ENCODE measurements at places on chromosomes 13 and 19.

- no peak for DNase-seq
These were observed 492.5 kb upstream of the GPC6 start for GRCh38 chr13:92734068-92734467.

GRCh38 chr13:20709782-20710181 lies 6.3 kb downstream of the IL17D start:
- no peak for DNase-seq

GRCh38 chr13:36453516-36453915 lies 21.2 kb downstream of the CCNA1 start:
- no peak for DNase-seq

GRCh38 chr13:45833663-45834375 lies 17.7 kb downstream of the SIAH3 start:
- no peak for DNase-seq

DNA sequence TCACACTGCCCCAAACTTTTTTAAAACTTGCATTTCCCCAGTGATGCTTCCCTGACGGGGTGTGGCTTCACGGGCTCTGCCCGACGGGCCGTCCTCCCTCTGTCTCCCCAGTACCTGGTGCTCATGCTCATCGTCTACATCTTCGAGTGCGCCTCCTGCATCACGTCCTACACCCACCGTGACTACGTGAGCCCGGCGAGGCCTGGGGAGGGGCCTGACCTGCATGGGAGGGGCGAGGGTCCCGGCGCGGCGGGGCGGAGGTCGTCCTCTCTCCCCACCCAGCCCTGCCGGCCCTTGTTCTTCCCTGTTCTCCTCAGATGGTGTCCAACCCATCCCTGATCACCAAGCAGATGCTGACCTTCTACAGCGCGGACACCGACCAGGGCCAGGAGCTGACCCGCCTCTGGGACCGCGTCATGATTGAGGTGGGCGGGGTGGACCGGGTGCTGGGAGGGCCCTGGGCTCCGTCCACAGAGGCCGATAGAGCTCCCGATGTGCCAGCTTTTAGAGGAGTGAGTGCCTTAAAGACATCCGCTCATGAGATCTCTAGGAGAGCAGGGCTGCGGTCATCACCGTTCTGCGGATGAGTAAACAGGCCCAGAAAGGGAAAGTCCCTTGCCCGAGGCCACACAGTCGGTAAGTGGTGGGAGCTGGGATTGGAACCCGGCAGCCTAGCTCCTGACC lies 6.9 kb downstream of the UPK1A start:
- no peak for DNase-seq

- DNase-seq = no peak
These were observed 29.7 kb downstream of the MLLT1 start for GRCh38 chr19:6250024-6250615.

GRCh38 chr13:95150555-95150954 lies 150.7 kb downstream of the ABCC4 start:
- DNase-seq = no peak

All from SIG-M5 (cell line).